H7 (cell line): ENCODE measurements at places on chromosomes 2 and 18. TPM values are rescaled to one million over a fixed set of nuclear protein-coding genes. Genes with fewer than 3 reads are reported as not detected.

ABCB11 gene
- 0.66 TPM in 1 of 2 replicates, not detected in the other for total RNA-seq

CNGA3 gene
- 0.10 TPM in 1 of 2 replicates, not detected in the other for total RNA-seq

DLX1 gene
- 0.26 TPM in 1 of 2 replicates, not detected in the other for total RNA-seq

PAIP2B gene
- total RNA-seq = 3.7 and 5.7 TPM in 2 replicates

LCT gene
- total RNA-seq = 0.03 TPM in 1 of 2 replicates, not detected in the other

GRCh38 chr2:237558961-237559641, 7.3 kb upstream of the PRLH start:
- no peak for DNase-seq

GRCh38 chr18:13712400-13713131, 13.8 kb downstream of the FAM210A start:
- no peak for DNase-seq

GRCh38 chr2:68236103-68236734, 16.1 kb downstream of the PPP3R1 start:
- no peak for DNase-seq
